ENCODE measurements at places on chromosomes 2 and 18.
A peak's percentile ranks its signal among the peaks of the same experiment; 100 is the strongest.

- no peak for DNase-seq
Measured at GRCh38 chr2:9030841-9031240, 27.4 kb upstream of the MBOAT2 start.

DNA sequence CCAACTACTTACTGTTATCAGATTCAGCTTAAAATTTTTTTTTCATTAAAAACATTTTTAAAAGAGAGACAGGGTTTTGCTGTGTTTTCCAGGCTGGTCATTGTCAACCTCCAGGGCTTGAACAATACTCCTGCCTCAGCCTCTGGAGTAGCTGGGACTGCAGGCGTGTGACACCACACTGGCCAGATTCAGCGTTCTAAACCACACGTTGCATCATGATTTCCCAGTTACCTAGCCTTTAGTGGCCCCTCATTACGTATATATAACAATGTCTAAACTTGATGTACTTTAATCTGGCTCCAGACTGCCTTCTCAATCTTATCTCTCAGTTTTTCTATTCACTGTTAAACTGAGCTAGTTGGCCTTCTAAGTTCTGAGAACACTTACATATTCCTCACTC, 89.6 kb downstream of the COMMD1 start:
- DNase-seq, result no peak

- no peak for DNase-seq
Measured at GRCh38 chr2:40096360-40096759, 317.3 kb upstream of the THUMPD2 start.

- DNase-seq, result peak; percentile 74
Measured at GRCh38 chr2:98479959-98480524, 35.4 kb downstream of the INPP4A start.

GRCh38 chr2:232415736-232416520, 9.3 kb downstream of the ALPG start:
- DNase-seq, result no peak

DNA sequence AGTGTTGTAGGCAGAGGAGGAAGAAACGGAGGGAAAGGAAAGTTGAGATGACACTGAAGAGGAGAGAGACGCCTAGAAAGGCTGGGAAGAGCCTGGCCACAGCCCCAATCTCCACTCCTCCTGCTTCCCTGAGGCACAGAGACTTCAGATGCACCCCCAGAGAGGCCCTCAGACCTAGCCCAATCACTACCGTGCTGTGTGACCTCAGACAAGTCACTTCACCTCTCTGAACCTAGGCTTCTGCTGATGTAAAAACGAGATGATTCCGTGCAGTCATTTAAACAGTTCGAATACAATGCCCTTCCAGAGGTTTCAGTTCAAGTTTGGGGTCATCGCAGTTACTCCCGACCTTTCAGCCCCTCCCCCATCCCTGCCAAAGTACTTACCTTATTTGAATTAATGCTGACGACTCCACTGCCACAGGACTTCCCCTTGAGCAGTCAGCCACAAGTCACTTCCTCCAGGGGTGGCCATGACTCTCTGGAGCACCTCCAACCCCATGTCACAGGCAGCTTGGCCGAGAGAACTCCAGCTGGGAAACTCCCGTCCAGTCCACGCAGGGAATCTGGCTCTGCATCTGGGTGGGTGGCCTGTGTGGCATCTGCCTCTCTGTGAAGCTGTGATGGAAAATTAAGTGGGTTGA, 105.2 kb upstream of the ID2 start:
- DNase-seq, result no peak

DNA sequence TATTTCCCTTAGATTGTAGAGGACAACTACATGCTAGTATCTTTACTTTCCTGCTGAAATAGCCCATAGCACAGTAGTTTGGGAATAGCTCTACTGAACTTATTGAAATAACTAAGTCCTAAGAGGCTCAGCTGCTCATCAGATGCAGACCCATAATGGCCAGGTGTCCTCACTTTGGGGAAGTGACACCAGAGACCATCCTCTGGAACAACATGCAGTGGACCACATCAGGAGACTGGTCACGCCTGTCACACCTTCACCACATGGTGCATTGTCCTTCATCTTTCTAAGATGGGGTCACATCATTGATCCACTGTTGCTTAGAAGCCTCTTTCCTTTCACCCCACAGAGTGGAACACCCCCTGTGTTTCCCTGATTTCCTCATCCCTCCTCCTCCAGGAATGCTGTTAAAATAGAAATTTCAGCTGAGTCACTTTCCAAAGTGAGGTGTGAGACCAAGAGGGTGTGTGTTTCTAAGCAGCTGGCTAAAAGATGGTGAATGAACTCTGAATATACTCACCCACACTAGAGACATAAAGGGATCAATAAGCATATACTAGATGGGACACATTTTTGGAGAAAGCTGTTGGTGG, 215.2 kb upstream of the LRRTM1 start:
- DNase-seq, result no peak

DNA sequence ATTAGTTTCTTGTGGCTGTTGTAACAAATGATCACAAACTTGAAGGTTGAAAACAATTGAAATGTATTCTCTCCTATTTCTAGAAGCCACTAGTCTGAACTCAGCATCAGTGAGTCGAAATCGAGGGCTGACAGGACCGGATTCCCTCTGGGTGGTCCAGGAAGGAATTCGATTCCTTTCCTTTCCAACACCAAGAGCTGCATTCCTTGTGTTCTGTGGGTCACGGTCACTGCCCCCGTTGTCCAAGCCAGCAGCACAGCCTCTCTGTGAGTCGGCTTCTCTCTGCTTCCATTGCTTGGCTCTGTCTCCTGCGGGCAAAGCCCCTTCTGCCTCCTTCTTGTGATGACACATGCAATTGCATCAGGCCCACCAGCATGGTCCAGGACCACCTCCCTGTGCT, 67.3 kb downstream of the SMIM21 start:
- DNase-seq, result no peak

DNA sequence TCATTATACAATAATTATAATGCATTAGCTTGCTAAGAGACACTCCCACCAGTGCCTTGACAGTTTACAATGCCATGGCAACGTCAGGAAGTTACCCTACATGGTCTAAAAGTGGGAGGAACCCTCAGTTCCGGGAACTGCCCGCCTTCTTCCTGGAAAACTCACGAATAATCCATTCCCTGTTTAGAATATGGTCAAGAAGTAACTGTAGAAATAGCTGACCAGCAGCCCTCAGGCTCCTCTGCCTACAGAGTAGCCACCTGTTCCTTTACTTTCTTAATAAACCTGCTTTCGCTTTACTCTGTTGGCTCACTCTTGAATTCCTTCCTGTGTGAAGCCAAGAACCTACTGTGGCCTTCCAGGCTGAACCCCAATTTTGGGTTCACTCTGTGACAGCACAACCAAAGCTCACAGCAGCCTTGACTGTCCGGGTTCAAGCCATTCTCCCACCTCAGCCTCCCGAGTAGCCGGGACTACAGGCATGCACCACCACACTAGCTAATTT, 20.0 kb upstream of the PTPN2 start:
- DNase-seq, result no peak

GRCh38 chr2:117980783-117981676, 32.8 kb downstream of the CCDC93 start:
- DNase-seq, result peak; percentile 59

DNA sequence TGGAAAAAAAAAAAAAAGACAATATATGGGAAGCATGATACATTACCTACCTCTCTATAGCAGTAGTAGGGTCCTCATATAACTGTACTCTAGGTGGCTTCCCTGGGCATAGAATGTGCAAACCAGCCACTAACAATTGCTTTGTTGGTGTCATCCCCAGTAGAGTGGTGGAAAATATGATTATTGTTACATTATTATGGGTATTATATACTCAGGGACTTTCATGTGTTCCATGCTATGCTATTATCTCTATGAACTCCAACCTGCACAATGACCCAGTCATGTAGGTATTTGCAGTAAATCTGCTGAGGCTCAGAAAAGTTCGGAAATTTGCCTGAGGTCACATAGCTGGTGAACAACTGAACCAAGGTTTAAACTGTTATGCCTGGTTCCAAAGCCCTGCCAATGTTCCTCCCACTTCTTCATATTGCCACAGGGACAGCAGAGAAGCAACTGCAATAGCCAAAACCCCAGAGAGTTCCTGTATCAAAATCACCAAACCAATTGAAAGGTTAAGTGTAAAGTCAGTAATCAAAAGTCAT, 52.6 kb upstream of the MAP4K4 start:
- no peak for DNase-seq

- peak; percentile 79 for DNase-seq
Measured at GRCh38 chr2:218648088-218648786, 11.2 kb downstream of the ZNF142 start.
